ENCODE measurements at places on chromosomes 3 and 15.

DNA sequence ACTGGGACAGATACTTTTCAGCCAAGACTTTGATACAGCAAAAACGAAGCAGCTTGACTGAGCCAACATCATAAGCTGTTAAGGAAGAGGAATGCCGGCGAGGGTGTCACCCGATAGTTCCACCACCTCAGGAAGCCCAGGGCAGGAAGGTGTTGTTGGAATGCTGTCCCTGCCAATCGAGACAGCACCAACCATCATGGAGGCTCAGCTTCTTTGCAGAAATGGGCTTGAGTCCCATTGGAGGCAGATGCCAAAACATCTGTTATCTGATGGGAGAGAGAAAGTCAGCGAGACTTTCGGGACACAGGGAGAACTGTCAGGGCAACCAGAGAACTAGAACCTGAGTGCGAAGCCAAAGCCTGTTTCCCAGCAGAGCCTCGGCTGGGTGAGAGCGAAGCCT, 50.7 kb downstream of the CA12 start:
- DNase-seq = no peak

GRCh38 chr3:179151474-179151873, 3.3 kb downstream of the PIK3CA start:
- no peak for DNase-seq

DNA sequence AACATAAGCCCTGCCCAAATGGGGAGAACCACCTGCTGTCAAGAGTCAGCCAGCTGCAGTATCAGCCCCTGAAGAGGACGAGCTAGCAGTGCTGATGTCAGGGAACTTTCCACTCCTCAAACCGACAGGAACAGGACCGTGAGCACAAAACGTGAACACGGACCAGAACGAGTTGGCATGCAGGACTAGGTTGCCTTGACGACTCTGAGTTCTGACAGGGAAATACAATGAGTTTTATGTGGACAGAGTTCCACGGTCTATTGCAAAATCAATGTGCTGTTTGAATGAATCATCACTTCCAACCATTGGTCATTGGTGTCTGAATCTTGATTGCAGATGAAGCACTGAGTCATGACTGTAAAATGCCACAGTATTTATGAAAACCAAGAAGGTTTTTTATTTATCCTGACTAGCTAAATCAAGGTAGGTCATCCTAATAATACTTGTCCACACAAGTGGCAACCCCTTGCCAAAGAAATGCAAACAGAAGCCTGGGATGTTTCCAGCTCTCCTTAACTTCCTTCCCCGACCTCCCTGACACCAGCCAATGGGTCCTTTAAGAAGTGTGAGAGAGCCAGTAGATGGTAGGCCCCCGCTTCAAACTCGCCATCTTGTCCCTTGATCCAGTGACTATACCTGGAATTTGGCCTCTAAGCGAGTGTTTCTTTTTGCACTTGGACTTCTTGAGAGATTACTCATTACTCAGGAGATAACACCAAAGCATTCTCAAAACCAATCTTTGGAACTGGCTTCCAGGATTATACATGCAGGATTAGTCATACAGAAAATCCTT, 119.6 kb downstream of the ASB7 start:
- no peak for DNase-seq

DNA sequence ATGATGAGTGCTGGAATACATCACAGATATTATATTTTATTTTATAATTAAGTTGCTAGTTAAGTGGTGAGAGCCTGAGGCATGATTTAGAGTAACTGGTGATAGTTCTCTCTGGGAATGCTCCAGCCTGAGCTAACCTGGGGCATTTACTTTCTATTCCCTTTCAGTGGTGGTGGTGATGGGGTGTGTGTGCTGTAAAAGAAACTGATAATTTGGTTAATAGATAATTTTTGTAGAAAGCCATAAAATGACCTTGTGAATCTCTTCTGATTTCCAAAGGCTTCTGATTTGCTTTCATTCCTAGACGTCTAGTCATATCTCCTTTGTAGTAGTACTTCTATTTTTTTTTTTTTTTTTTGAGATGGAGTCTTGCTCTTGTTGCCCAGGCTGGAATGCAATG, 46.8 kb upstream of the DPPA4 start:
- DNase-seq = no peak

- no peak for DNase-seq
Measured at GRCh38 chr3:12415014-12415680, 69.1 kb upstream of the TSEN2 start.

- DNase-seq = no peak
Measured at GRCh38 chr3:48930590-48930989, 11.9 kb downstream of the ARIH2 start.

DNA sequence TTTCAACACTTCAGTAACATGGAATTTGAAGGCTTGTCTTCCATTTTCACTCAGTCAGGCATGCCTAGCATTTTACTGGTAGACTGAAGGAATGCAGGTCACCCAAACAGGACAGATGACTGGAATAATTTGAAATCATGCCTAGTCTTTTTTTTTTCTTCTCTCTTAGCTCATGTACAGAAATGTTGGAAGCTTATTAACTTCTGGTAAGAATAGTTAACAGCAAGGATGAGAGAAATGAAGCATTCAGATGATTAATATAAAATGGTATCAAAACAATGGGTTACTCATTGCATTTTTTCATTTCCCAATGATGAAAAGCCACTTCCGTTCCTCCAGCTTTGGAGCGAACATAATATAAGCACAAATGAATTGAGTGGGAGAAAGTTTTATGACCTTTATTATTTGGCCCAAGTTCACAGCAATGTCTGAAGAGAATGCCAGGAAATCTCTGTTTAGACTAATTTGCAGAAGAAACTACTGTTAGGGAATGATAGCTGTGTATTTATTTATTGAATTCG, 431.6 kb upstream of the RASGRP1 start:
- DNase-seq = no peak

DNA sequence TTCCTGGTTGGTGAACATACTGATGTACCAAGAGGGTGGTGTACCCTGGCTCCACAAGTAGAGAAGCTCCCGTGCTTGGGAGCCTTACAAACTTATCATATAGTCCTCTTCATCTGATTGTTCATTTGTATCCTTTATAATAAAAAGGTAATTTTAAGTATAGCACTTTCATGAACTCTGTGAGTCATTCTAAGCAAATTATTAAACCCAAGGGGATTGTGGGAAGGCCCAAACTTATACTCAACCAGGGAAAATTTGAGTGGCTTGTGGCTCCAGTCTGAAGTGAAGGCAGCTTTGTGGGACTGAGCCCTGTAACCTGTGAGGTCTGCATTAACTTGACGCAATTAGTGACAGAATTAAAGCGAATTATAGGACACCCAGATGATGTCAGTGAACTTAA, 29.0 kb downstream of the TTBK2 start:
- DNase-seq = no peak

DNA sequence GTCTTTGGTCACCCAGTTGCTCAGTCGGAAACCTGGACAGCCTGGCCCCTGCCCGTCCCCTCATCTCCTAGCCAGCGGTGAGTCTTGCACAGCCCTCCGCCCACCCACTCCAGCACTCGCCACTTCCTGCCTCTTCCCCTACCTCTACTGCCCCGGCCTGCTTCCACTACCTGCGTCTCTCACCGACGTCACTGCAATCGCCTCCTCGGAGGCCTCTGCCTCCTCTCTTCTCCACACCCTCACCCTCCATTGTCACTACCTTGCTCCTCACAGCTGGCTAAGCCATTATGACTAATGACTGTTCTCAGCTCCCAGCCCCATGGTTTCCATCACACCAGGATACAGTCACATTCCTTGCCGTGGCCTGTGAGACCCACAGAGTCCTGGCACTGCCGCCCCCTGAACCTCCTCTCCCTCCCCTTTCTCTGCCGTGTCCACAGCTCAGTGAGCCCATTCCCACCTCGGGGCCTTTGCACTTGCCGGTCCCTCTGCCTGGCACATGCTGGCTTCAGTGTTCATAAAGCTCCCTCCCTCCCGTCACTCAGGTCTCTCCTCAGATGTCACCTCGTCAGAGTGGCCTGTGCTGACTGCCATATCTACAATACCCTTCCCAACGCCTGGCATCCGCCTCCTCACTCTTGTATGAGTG, 104.8 kb downstream of the FBLN2 start:
- no peak for DNase-seq

DNA sequence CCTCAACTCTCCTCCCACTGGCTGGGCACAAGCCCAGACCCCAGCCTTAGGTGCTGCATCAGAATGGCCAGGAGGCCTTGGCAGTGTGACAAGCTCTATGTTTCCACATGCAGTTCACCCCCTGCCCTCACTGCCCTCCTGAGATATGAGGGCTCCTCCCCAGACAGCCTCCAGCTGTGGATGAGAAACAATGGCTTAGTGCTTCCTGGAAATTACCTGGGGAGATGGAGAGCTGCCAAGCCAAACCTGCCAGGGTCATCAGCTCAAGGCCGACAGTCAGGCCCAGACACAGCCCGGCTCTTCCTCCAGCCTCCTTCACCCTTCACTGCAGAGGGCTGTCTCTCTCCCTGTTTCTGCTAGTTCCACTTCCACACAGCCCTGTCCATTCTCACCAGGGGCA, 76.3 kb downstream of the MYLK start:
- DNase-seq = no peak

- peak; percentile 47 for DNase-seq
Measured at GRCh38 chr3:45693941-45694521, 4.8 kb downstream of the SACM1L start.

DNA sequence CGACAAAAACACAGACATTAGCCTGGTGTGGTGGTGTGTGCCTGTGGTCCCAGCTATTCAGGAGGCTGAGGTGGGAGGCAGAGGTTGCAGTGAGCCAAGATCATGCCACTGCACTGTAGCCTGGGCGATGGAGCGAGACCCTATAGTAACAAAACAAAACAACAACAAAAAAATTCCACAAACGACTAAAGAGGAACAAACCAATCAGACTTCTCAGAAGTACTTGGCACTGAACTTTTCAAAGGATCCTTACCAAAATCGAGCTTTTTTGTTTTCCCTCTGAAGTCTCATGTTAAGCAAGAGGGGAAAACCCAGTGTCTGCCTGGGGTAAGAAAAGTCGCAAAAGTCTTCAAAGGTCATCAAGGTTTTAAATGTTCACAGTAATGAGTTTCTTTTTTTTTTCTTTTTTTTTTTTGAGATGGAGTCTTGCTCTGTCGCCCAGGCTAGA, 30.1 kb upstream of the TFRC start:
- peak; percentile 42 for DNase-seq

GRCh38 chr3:172461530-172462138, 13.4 kb upstream of the GHSR start:
- no peak for DNase-seq

DNA sequence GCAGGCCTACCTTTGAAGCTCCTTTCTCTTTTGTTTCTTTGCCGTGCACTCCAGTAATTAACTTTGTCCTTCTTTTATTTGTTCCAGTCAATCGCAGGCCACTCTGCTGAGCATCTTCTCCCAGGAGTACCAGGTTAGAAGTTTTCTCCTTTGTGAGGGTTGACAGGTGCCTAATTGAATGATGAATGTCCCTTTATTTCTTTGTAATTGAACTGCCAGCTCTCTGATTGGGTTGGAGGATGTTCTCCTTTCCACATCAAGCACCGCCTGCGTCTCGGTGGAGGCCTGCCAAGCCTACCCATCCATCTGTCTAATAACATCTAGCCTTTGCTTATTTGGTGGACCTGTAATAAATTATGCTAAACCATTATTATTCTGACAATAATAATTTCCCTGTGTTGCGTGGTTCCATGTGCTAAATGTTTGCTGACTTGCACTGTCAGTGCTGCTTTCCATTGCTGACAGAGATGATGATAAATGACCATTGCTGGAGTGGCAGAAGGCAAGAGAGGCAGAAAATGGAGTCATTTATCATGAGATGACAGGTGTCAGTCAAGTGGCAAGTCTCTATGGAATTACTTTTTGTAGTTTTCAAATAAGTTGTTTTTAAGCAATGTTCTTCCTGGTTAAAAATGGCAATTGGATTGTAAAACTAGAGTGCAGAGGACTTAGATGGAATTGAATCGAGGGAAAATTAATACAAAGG, 64.9 kb downstream of the CDIN1 start:
- DNase-seq = no peak

DNA sequence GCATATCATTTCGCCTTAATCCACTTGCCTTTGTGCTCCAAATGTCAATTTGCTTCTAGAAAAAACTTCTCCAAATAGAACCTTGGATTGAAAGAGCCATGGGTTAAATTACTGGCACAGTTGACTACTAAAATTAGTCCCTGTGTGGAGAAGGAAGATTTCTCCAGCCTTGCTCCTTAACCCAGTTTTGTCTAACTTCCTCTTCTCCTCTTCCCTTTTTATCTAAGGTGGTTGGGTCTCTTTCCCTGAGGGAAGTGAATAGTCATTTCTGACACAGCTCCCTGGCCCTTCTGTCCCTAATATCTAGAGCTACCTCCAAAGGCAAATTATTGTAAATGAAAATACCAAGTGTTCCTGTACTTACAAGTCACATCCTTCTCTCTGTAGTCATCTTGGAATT, 527.9 kb upstream of the TBL1XR1 start:
- no peak for DNase-seq

DNA sequence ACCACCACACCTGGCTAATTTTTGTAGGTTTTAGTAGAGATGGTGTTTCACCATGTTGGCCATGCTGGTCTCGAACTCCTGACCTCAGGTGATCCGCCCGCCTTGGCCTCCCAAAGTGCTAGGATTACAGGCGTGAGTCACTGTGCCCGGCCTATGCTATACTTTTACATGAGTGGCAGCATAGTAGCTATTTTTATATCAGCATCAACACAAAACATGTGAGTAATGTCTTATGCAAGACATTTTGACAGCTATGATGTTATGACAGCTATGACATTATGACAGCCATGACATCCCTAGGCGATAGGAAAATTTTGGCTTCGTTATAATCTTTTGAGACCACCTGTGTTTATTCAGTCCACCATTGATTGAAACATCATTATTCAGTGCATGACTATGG, 4.1 kb upstream of the NAALADL2 start:
- DNase-seq = no peak

- DNase-seq = no peak
Measured at GRCh38 chr3:4061195-4061594, 242.0 kb upstream of the SETMAR start.

DNA sequence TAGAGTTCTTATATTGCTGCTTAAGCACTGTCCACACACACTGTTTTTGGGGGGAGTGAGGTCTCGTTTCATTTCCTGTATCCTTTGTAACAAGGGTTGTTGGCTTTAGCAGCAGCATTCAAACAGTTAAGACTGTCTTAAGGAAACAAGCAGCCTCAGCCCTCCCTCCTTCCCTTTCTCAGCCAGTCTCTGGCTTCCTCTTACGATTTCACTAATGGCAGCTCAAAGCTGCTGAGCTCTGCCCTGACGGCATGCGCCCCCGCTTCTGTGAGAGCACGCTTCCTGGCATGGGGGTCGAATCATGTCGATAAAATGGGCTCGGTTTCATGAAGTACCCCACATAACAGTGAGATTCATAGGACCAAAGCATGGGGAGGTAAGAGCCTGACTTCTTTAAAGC, 105.0 kb downstream of the KLHL25 start:
- DNase-seq = peak; percentile 64

Measured in activated naive CD4-positive, alpha-beta T cell treated with Interleukin-2 at 50 U/mL for 16 hours (primary cell).